ENCODE measurements at places on chromosomes 1 and 21.

DNA sequence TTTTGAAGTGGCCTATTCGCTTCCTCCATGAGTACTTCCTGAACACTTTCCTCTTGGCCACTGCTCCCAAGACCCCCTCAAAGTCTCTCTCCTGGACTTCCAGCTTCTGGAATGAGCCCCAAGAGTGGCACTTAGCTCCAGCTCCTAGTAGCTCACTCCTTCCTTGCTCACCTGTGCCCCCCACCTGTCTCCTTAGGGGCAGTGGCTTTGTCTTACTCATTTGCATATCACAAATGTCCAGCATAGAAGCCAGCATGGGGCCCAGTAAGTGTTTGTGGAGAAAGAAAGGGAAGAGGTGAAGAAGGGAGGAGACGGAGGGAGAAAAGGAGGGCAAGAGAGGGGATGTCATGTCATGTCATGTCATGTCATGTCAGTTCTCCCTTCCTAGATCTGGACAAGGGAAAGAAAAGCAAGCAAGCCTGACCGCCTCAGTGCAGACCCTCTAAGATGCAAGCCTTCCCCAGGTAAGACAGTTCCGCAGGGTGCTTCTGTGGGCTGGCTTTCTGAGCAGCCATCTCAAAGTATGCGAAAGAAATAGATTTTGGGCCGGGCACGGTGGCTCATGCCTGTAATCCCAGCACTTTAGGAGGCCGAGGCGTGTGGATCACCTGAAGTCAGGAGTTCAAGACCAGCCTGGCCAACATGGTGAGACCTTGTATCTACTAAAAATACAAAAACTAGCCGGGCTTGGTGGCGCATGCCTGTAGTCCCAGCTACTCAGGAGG is 6.9 kb upstream of the MX1 start:
- DNase-seq, result no peak

DNA sequence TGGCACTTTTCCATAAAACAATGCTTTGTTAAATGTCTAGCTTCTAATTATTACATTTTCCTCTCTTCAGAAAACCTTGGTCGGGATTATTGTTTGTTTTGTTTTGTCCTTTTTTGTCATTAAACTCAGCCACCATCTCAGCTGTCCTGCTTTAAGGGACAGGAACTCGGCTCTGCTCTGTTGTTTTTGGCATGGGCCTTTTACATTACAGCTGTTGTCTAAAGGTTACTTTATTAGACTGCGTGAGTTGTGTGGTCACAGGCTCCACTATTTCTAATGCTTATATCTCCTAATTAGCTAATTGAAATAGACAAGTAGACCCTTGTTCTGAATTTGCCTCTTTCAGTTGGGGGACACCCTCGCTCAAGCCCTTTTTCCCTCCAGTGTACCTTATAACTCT is 1.6 kb downstream of the PALMD start:
- no peak for DNase-seq

- DNase-seq, result no peak
Measured at GRCh38 chr21:18832950-18833349, 429.4 kb upstream of the TMPRSS15 start.

- DNase-seq, result no peak
Measured at GRCh38 chr1:154198756-154199562, 7.1 kb upstream of the TPM3 start.

DNA sequence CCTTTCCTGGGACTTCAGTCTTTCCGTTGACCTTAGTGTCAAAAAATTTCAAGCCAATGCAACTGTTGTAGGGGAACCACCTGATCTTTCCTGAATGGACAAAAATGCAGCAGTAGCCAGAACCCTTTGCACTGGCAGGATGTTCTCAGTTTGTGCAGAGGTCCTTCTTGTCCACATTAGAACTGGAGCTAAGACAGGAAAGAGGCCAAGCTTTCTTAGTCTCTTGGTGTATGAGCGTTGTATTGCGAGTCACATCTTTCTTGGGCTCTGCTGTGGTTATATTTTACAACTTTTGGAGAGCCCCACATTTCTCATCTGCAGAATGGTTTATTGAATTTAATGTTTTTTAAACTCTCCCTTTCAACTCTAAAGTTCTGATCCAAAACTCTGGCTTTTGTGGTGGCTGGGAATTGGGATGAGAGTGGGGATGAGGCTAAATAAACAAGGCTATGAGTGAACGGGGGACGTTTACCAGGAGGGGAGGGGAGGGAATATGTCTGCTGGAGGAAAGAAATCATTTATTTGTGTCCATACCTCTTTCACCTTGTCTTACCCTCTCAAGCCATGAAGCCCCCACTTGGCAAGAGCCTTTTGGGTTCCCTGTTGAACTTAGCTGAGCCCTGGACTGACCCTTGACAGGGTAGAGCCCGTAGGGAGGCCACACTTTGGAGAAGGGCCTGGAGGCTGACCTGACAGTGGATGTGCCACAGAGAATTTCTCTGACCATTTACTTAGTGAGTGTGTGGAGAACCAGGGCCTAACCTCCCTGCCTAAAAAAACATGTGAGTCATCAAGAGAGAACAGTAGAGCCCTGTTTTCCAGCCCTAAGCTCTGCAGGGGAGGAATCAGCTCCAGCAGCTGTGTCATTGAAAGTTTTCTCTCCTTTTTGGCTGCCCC is 586 bp downstream of the CHI3L2 start:
- DNase-seq, result no peak

GRCh38 chr21:44084496-44085241 is 22.5 kb upstream of the PWP2 start:
- no peak for DNase-seq

DNA sequence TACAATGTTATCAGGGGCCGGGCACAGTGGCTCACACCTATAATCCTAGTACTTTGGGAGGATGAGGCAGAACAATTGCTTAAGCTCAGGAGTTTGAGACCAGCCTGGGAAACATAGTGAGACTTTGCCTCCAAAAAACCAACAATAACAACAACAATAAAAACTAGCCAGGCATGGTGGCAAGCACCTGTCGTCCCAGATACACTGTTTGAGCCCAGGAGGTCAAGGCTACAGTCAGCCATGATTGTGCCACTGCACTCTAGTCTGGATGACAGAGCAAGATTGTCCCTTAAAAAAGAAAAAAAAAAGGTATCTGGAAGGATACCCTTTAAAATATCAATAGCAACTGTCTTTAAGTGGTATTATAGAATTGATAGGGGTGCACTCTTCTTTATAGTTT is 16.1 kb downstream of the SORT1 start:
- DNase-seq, result no peak

- DNase-seq, result no peak
Measured at GRCh38 chr1:18901952-18902522, 318 bp downstream of the ALDH4A1 start.

- no peak for DNase-seq
Measured at GRCh38 chr1:232868793-232869491, 63.7 kb downstream of the MAP10 start.

GRCh38 chr1:42419126-42419821 is 36.5 kb downstream of the ZMYND12 start:
- DNase-seq, result no peak

- no peak for DNase-seq
Measured at GRCh38 chr1:183646776-183647175, 6.3 kb downstream of the APOBEC4 start.

DNA sequence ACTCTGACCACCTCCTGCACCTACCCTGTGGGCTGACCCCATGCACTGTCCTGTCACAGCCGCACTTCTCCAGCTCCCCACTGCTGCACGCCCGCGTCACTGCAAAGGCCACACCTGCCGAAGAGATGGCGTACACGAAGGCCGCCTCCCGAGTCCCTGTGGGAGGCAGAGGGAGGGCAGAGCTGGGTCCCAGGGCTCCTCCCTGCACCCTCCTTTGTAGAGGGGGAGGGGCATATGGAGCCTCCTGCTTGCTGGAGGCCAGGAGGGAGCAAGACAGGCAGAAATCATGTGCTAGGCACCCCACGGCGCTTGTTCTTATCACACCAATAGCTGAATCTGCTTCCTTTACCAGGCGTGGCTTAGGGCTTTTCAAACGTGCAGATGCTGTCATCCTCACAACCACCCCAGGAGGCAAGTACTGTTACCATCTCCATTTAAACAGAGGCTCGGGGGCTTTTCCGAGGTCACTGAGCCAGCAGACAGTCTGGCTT is 21.4 kb downstream of the WNT4 start:
- no peak for DNase-seq

DNA sequence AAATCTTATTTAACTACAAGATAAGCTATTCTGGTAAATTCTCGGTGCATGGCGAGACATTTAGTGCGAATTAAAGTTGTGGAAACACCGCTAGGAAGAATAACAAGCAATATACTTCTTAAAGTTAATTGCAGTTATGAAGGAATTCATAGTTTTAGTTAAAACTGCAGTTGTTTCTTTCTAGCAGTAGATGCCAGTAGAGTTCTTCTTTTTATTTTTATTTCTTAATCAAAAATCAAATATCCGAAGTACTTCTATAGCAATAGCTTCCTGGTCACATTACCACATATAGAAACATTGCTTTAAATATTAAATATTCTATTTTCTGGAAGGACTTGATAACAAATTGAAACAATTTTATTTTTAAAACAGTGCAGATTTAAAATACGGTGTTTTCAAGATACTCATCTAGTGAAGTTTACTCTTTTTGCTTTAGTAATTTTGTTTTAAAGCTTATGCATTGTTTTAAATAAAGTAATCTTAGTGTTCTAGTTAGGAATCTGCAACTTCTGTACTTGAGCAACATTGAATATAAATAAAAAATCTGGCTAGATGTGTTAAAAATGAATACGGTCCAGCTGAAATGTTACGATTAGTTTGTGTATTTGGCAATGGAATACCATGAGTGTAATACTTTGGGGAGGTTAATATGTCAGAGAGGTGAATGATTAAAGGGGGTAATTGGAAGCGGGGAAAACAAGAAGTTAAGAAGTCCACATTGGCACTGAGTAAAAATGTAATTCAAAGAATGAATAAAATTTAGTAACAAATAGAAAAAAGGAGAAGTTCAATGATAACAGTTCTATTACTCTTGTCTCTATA is 2.7 kb upstream of the PRKACB start:
- no peak for DNase-seq

DNA sequence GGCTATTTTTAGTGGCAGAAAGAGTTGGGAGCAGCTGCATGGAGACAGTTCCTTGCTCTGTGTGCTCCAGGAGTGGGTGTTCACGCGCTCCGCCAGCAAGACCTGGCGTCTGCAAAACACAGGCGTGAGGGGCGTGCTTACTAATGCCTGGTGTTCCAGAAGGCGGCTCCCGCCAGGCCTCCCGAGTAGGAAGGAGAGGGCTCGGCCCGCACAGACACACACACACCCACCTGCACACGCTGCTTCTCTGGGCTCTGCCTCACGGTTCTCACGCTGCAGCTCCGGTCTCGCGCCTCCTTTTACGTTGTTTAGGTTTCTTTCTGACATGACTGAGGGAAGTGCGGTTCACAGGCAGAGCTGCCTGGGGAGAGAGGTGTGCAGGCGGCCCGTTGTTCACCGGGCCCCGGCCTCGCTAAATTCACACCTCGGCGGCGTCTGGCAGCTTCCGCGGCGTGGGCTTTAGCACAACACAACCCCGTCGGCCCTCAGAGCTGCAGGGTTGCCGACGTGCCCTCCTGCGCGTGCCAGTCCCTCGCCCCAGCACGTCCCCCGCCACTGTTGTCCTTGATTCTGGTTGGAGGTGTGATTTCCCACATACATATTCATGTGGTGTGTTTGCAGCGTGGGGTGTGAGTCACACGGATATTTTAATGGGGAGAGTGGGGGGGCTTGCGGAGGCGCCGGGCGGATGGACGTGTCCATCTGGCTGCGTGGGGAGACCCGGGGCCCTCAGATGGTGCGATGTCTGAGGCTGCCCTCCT is 77.0 kb downstream of the SKI start:
- no peak for DNase-seq

DNA sequence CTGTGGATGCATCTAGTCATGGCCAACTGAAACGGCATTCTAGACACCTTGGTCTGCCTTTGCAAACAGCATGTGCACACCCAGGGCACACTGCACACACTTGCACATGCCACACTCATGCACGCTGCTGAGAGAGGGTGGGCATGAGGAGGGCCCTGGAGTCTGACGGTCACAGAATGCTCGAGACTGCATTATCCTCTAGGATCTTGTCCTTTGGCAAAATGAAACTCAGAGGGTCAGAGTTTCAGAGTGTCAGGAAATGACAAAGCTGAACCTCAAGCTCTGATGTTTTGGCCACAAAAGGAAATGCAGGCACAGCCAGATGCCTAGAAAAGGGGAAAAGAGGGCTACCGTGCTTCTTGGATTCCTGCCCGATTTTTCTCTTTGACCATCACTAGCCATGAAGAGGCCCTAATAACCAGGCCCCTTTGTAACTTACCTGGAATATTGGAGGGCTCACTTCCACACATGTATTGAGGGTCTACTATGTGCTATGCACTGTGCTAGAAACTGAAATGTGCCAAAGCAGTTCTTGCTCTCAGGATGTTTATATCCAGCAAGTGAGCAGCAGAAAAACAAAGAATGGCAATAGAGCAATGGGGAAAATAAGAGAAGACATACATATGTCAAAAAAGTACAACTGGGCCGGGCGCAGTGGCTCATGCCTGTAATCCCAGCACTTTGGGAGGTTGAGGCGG is 65.4 kb downstream of the TOMM20 start:
- no peak for DNase-seq

DNA sequence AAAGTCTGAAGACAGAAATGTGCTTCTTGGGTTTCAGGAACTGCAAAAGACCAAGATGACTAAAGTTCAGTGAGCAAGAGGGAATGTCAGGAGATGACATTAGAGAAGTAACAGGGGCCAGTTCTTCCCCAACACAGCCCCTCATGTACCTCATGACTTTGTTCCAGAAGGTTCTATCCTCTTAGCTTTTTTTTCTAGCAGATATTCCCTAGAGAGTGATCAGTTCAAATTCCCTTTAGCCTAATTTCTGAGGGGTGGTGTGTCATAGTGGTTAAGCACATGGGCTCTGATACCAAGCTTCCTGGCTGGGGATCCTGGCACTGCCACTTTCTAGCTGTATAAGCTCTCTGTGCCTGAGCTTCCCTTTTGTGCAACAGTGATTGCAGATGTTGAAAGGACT is 108.0 kb downstream of the LBR start:
- DNase-seq, result no peak

- no peak for DNase-seq
Measured at GRCh38 chr1:119554183-119554582, 47.2 kb downstream of the HSD3B1 start.

GRCh38 chr1:38991638-38992411 is 749 bp downstream of the AKIRIN1 start:
- no peak for DNase-seq
